ENCODE measurements at places on chromosomes 13 and 19.

DNA sequence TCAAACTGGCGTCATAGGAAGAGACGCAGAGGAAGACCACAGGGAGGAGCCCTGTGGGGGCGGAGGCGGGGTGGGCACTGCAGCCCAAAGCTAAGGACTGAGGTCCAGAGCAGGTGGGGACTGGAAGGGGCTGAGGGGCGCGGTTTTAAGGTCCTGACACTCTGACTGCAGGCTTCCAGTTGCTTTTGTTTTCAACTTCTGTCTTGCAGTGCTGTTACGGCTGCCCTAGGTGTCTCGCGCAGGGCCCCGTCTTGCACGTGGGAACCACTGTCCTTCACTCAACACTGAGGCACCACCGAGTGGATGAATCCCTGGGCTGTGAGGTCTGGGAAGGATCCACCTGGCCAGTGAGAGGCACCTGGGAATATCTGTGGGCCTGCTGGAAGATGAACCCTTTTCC lies 76.0 kb downstream of the TEX29 start:
- no peak for DNase-seq

DNA sequence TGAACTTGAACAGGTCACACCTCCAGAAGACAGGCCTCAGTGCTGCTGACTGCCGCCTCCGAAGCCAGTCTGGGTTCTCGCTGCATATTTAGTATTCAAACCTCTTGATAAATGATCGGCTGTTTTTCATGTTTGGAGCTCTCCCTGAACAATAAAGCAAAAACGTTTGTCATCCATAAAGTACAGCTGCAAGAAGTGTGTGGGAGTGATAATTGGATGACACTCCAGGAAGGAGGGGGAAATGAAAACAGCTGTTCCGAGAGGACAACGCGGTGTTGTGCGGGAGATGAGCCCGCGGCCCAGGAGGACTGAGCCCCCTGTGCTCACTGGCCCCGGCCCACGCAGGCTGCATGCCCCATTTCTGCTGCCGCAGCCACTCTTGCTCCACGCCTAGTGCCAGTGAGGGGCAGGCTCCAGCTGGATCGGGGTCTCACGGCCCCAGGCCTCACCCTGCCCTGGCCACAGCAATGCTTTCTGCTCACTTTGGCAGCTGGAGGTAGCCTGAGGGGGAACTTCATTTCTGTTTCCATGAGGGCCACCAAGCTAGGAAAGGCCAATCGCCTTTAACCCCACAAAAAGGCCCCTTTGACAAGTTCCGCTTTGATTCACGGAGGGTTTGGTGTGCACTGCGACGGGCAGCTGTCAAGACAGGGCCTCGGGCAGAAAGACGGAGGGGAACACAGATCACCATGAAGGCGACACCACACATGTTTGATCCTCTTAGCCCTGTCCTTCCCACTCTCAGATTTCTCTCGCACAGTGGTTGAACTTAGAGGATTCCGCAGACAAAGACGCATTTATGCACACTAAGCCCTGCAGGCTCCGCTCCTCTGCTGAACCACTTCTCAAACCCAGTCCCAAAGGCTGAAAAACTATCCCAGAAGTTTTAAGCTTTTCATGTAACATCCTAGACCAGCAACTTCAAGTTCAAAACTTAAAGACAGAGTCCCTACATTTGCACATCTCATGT lies 537.6 kb downstream of the EFNB2 start:
- no peak for DNase-seq

GRCh38 chr13:27362064-27362751 lies 62.2 kb upstream of the GTF3A start:
- peak; percentile 63 for DNase-seq

DNA sequence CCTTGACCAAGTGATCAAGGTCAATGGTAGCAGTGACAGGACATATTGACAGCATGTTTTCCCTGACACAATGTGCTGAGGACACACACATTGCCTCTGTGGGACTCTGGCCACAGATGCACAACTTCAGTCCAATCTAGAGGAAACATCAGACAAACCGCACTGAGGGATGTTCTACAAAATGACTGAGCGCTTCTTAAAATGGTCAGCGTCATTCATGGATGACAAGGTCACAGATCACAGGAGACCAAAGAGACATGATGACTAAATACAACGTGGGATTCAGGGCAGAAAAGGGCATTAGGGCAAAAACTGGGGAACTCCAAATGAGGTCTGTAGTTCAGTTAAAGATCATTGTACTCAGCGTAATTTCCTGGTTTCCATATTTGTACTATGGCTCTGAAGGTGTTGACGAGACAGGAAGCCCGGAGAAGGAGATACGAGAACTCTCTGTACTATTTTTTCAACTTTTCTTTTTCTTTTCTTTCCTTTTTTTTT lies 20.6 kb downstream of the PBX4 start:
- DNase-seq = no peak

DNA sequence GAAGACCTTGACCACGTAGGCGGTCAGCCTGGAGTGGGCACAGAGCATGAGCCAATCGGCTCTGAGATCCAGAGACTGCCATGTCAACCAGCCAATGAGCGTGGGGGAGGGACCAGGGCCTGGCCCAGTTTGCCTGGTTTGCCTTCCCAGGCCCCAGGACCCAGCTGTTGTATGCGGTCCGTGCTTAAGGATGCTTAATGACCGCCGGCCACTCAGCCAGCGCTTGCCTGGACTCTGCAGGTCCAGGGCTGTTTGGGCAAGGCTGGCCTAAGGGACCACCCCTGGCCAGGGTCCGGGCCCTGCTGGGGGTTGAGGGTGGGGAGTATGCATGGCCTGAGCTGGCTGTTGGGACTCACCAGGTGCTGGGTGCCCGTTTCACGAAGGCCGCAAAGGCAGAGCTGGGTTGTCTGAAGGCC lies 23.1 kb upstream of the TNFSF14 start:
- DNase-seq = no peak

- DNase-seq = no peak
These were observed 8.9 kb downstream of the DEDD2 start for GRCh38 chr19:42208612-42209011.

DNA sequence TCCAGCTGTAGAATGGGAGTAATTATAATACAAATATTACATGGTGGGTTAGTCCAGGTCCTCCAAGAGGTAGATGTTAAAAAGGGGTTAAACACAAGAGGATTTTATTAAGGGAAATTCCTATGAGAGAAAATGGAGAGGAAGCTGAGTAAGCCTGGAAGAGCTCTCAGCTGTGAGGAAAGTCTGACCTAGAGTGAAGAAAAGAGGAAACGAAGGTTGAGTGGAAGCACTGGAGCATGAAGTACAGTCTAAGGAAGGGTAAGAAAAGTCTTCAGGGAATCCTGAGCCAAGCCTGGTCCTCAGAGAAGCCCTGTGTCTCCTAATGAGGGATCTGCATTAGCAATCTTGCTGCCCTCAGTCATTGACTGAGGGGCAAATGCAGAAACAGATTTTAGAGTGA lies 506.2 kb downstream of the GPC5 start:
- no peak for DNase-seq

Measured in activated CD4-positive, CD25-positive, alpha-beta regulatory T cell (primary cell).